ENCODE measurements at places on chromosomes 3 and 15.

DNA sequence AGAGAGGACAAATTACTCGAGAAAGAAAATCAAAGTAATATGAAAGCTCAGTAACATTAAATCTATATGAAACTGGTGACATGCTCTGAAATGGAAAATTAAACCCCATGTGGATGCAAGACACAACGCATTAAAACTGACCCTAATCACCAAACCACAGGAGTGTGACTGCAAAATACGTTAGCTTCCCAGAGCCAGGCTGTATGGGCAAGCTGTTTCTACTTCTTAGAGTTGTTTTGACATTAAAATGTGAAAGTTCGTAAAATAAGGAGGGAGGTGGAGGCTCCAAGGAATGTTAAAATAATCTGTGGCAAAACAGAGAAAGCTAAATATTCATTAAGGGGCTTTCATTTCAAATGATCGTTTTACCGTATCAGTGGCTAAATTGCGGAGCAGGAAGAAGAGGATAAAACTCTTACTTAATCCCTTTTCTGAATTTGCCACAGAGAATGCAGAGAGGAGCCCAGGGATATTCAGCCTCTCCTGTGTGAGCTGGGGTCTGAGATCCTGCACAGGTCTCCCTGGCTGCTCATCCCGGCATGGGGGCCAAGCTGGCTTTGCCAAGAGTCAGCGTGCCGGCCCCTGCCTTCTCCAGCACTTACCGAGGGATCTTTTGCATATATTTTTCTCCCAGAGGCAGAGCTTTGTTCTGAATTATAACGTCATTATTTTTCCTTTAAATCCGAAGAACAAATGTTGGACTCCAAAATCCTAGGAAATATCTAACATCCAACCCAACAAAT lies 239.8 kb upstream of the THBS1 start:
- no peak for DNase-seq

DNA sequence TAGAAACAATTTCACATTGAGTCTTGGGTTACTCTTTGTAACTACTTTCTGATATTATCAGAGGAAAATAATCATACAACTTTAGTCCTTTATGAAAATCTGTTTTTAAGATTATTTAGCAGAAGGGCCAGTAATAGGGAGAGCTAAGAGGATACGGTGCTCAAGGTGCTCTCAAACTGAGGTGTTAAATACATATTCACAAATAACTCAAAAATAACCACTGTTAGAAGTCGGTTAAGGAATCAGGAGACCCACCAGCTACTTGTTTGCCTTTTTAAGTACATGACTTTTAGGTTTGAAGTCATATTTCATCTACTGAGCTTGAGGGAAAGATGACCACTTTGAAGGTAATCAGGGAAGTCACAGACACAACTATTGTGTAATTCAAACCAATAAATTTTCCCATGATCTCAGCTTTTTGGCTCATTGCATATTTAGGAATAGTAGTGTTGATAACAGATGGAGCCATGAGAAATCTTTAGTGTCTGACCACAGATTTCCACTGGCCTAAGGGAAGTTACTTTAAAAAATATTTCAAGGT lies 1.4 kb upstream of the RSRC1 start:
- peak; percentile 18 for DNase-seq

DNA sequence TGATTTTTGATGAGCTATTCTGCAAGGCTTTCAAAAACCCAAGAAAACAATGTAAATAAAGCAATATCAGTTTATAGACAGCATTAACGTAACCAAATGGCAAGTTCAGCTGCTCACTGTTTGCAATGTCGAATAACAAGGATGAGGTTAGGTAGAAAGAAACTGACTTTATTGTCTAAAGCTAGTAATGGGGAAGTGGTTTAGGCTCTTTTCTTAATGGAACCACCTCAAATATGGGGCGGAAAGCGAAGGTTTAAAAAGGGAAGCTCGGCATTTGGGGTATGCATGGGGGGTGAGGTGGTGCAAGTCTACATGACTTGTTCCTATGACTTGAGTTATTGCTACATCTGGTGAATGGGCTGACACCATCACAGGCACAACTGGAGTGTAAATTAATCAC lies 1060.2 kb downstream of the NSUN3 start:
- DNase-seq = peak; percentile 45

- no peak for DNase-seq
These were observed 10.5 kb downstream of the ABCF3 start for GRCh38 chr3:184196536-184196935.

- peak; percentile 28 for DNase-seq
These were observed 96.1 kb downstream of the FMN1 start for GRCh38 chr15:33098094-33099058.

DNA sequence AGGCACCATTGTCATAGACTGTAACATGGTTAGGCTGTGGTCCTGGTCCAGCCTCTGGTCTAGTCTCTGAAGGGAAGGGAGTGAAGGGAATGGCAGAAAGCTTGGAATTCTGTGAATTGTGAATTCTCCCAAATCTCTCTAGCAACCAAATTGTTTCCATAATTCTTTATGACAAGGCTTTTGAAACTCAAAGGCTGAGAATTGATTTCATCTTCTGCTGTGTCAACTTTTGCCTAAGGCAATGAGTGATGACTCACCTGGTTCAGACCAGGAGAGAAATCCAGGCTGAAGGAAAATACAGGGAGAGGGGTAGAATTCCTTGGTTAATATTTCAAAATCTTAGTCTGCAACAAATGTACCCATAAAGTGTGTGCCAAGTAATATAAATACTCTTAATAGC lies 82.6 kb upstream of the ADPGK start:
- no peak for DNase-seq

DNA sequence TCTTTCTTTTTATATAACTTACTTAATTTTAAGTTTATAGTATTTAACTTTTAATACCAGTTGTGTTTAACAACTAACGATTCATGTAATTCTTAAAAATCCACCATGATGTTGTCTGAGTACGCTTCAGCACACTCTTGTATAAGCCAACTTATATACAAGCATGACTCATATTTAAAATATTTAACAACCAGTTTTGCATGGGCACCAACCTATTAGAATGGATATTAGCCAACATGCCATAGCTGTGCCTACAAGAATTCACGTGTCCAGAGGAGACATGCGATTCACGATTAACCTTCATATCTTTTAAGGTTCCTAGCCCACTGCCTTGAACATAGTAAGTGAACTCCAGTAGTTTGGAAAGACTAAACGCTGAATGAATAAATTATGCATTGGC lies 1023.2 kb downstream of the TBL1XR1 start:
- no peak for DNase-seq

- no peak for DNase-seq
These were observed 40.3 kb downstream of the EDEM1 start for GRCh38 chr3:5227812-5228211.

DNA sequence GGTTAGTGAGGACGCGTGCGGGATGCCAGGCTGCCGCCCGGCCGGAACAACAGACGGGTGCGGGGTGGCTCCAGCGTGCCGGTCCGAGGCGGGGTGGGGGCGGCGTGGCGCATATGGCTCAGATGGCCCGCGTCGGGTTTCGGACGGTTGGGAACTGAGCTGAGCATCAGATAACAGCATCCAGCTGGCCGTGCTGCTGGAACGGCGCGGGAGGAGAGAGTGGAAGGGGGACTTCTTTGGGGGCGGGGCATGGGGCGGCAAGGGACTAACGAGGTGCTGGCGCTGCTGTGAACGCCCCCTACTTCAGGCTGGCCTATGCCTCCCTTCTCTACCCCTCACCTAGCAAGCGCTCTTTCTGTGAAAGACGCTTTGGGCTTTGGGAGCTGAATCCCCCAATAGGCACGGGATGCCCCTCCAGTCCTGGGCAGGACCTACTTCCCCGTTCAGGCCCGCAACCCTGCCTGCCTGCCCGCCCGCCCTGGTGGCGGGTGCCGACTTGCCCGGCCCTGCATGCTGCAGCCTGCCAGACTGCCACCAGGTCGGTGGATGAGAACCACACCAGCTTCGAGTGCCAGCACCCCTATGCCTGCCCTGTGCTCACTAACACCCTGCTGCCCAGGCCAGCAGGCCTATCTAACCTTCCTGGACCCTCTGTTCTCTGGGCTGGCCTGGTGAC lies 542 bp downstream of the INKA1 start:
- peak; percentile 12 for DNase-seq

DNA sequence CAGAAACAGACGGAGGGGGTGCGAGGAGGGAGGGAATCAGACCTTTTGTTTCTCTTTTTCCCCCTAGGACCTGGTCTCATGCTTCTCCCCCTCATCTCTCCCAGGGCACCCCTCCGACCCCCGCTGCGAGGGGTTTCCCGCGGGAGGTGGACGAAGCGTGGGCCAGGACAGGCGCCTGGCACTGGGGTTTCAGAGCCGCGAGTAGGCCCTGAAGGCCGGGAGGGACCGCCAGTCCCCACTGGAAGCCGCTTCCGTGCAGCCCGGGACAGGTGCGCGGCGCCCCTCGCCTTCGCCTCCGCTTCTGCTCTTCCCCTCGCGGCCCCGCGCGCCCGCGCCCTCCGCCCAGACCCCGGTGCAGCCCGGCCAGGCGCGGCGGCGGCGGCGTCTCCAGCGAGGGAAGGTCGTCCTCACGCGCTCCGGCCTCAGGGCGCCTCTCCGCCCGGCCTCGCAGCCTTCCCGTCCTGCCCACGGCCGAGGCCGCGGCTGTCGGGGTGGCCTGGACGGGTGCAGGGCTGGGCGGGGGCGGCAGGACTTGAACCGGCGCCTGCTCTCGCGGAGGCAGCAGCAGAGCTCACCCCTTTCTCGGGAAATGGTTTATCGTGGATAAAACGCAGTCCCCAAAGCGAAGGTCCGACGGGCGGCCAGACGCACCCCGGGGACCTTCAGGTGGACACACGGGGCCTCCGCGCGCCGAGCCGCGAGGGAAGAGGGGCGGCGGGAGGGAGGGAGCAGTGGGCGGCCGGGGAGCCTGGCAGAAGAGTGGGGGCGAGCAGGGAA lies 31.5 kb upstream of the ADAMTS17 start:
- no peak for DNase-seq

- DNase-seq = peak; percentile 74
These were observed 67.3 kb downstream of the P2RY1 start for GRCh38 chr3:152902141-152902669.

- DNase-seq = no peak
These were observed 43.8 kb upstream of the USP50 start for GRCh38 chr15:50590288-50590687.

- peak; percentile 99 for DNase-seq
These were observed 11.6 kb upstream of the TFRC start for GRCh38 chr3:196093317-196094111.

GRCh38 chr3:168002786-168003368 lies 92.8 kb downstream of the GOLIM4 start:
- DNase-seq = peak; percentile 29

DNA sequence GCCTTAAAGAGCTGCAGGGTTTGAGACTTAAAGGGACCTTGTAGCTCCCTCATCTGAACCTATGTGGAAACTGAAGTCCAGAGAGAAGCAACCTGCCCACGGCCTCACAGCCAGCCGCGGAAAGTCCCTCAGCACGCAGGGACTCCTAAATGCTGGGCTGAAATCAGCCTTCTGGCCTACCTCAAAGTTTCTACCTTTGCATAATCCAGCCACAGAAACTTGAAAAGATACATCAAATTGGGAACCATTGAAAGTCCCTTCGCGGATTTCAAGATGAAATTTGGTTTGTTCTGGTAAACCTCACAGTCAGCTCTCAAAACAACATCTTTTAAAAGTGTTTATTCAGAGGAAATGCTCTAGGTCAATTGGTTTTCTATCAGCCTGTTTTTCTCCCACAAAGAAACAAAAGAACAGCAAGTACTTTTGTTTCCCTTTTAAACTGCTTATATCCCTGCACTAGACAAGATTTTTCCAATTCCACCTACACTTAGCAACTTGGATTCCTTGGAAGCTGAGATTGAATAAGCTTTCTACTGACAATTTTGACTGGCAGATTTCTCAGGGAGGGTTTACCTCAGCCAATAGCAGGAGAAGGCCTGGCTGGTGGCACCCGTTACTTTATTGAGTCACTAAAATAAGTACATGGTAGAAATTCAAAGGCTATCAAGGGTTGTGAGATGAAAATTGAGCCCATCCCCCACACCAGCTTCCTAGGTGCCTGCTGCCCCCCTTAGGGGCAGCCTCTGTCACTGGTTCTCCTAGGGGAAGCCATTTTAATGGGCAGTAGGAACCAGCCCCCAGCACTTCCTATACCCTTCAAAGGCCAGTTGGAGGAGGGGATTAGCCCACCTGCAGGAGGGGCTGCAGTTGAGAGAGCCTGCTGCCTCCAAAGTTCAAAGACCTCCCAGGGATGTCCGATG lies 171.2 kb downstream of the ADAMTS17 start:
- DNase-seq = no peak

- no peak for DNase-seq
These were observed 229.2 kb upstream of the KCNH8 start for GRCh38 chr3:18919158-18919557.

- DNase-seq = peak; percentile 42
These were observed 14.2 kb downstream of the RAB8B start for GRCh38 chr15:63203451-63204090.

- DNase-seq = no peak
These were observed 21.9 kb downstream of the NRROS start for GRCh38 chr3:196661400-196661799.

- peak; percentile 91 for DNase-seq
These were observed 198.9 kb upstream of the LPP start for GRCh38 chr3:187954873-187955586.

DNA sequence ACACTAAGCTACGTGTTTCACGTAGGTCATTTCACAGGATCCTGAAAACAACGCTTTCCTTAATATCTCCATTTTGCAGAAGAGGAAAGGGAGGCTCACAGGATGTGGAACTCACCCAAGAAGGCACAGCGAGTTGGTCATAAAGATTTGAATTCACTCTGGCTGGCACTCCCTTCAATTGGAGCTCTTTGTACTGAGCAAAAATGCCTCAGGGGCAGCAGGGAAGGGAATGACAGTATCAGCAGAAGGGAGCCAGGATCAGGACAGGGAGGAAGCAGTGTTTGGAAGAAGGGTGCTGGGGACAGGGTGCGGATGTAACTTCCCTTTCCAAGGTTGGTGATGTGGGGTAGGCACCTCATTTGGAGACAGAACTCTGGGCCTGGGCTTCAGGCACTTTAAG lies 1.1 kb upstream of the ST6GAL1 start:
- DNase-seq = no peak

DNA sequence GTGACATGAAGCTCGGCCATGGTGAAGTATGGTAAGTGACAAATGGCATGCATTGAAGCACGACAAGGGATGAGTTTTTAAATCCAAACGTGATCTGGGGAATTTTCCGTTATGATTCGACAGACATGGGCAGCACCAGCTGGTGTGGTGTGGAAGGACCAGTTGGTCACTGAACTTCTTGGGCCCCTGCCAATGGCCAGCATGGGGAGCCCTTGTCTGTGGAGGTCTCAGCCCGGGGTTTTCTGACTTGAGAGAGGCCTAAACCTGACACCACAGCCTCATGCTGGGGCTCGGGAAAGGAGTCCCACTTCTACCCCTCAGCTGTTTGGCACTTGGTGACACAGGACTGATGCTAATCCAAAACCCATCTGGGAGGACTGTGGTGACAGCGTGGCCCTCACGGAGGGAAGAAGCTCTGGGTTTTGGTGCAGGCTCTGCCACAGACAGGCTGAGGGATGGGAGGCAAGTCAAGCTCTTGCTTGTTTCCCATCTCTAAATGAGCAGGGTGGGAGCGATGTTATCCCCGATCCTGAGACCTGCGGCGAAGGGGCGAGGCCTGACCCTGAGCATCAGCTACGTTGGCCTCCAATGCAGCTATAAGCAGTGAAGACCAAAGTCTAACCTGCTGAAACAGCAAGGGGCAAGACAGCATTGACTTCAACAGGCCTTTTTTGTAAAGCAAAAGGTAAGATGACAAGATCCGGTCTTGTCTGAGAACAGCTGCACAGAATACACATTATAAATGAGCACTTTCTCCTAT lies 69.5 kb downstream of the ATP1B3 start:
- DNase-seq = no peak

GRCh38 chr3:57512166-57512565 lies 32.0 kb downstream of the DNAH12 start:
- no peak for DNase-seq
